Stimulated activated CD8-positive, alpha-beta memory T cell treated with anti-CD3 and anti-CD28 coated beads, Interleukin-15, amount 100 ng/mL, for 24 hours (primary cell): ENCODE measurements at places on chromosomes 1 and 21.

- DNase-seq: no peak
Observed at GRCh38 chr1:196677781-196678509, 26.1 kb downstream of the CFH start.

GRCh38 chr1:244049162-244050013, 1.7 kb upstream of the ZBTB18 start:
- no peak for DNase-seq

- DNase-seq: no peak
Observed at GRCh38 chr1:154605534-154605933, 2.5 kb downstream of the ADAR start.

DNA sequence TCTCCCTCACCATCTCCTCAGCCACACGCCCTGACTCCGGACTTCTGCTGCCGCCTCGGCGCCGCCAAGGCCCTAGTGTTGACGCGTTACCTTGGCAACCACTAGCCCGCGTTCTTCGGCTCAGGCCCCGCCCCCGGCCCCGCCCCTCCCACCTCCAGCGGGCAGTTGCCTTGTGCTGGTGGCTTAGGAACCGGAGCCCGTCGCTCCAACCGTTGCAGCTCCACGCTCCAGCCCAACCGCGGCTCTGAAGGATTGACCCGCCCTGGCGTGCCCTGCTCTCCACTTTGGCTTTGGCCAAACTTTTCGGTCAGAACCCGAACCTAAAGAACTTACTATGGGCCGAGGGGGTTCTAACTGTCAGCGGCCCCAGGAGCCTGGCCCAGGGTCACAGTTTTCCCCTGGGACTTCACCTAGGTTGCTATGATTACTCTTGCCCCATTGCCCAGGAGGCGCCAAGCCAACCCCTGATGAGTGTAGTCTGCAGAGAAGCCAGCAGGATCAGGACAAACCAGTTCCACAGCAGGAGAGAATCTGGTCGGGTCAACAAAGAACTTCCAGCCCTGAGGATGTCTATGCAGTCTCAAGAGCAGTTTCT, at the start of gene CFAP45:
Gene CFAP45 (minus strand): TSS at position 80 of the 595 bp plus-strand sequence. CDS start 67 bp downstream, at position 13.
- DNase-seq: no peak

DNA sequence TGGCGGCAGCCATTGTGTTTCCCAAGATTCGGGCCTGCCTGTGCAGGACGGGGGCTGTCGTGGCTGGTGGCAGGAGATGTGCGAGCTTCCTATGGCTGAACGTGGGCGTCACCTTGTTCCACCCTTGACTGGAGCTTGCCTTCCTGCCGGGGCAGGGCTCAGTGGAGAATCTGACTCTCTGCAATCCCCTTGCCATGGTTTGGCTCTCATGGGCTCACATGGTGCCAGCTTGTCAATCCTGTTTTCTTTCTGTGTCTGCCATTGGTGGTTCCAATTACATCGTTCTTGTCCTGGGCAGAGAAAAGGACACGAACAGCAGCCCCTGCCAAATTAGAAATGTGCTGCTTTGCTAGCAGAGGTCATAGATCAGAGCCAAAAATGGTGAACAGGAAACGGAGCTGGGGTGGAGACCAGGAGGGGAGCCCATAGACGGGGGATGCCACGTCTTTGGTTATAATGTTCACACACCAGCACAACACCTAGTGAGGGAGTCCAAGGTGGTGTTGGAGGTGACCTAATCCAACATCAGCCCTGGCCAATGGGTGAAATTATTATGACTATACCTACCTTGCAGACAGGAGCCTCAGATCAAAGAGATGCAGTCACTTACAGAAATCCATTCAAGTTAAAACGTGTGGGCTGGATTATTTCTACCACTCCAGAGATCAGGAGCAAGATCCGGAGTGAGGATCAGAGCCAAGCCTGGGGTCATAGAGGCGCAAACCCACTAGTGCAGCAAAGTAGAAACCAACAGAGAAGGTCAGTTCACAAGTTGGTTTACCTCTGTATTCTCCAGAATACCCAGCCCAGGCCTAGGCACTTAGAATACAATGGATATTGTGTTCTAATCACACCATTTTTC, 253.1 kb downstream of the SIPA1L2 start:
- DNase-seq: no peak

DNA sequence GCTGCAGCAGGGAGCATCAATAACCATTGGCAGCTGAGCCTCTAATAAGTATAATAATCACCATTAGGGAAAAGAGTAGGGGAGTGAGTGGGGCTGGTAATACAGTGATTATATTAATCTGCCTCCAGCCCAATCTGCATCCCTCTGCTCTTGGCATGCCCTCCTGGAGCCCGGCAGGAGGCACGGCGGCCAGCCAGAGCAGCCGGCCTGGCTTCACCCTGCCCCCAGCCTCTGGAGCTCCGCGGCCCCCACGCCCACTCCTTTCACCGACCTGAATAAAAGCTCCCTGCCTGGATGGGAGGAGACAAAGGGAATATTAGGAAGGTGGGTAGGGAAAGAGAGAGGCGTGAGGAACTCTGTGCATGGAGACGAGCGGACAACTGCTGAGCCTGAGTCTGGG, 28.3 kb downstream of the OPTC start:
- no peak for DNase-seq

- no peak for DNase-seq
Observed at GRCh38 chr1:15543251-15543588, 16.6 kb downstream of the DNAJC16 start.

- no peak for DNase-seq
Observed at GRCh38 chr1:125064481-125064880, 3879.7 kb downstream of the SRGAP2C start.

DNA sequence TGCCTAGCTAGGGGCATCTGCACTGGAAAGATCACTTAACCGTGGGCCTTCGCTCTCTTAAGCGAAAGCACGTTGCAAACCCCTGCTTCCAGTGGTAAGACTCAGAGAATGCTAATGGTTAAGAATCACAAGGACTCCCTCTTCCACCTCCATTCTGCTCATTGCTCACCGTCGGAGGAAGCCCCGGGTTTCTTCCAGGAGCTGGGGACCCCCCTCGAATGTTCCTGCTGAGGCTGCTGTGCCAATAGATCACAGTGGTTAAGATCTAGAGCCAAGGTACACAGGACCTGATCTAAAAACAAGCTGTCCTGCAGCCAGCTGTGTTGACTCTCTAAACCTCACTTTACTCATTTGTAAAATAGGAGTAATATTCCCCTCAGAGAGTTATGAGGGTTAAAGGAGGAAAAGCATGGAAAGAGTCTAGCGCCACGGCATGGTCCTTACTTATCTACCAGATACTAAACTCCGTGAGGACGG, 765 bp downstream of the VAMP3 start:
- DNase-seq: no peak

GRCh38 chr21:27636656-27637055, 669.8 kb upstream of the ADAMTS5 start:
- no peak for DNase-seq

GRCh38 chr1:247247568-247247967, 8.3 kb upstream of the VN1R5 start:
- no peak for DNase-seq

DNA sequence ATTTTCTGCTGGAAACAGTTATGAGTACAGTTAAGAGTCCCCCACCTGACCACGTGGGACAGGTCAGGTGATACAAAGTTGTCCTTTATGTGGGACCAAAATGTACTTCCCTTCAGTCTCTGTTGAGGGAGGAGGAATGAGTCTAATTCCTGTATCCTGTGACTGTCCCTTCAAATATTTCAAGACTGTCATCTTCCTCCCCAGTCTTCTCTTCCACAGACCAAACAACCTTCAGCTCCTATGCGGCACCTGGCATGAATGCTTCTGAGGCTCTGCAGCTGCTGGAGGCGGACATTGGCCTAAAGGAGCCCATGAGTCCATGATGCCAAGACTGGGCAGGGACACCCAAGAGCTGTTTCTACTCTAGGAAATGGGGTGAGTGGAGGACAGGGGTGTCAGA, 72.1 kb upstream of the SIM2 start:
- no peak for DNase-seq

DNA sequence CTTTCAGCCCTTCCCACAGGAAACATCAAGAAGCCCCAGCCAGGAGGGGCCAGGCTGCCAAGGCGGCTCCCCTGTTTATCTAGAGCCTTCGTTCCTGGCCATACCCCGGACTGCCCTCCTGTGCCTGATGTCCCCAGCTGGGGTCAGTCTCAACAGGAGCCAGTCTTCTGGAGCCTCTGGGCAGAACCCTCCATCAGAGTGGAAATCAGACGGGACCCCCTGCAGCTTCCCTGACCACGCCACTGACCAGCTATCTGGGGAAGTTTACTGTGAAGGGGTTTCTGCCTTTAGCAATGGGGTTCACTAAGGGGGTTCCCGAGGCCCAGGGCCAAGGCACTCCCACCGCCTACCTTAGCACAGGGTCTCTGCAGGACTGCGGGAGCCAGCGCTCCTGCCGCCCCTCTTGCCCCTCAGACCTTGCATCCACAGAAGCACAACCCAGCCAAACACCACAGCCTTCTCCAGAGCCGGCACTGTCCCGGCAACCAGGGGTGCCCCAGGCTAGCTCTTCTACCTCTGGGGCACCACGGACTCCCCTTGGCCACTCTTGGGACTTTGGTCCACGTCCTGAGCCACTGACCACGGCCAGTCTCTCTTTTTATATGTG, 3.5 kb upstream of the MTFR1L start:
- DNase-seq: no peak

- no peak for DNase-seq
Observed at GRCh38 chr21:19993268-19993667, 1004.9 kb upstream of the NCAM2 start.

DNA sequence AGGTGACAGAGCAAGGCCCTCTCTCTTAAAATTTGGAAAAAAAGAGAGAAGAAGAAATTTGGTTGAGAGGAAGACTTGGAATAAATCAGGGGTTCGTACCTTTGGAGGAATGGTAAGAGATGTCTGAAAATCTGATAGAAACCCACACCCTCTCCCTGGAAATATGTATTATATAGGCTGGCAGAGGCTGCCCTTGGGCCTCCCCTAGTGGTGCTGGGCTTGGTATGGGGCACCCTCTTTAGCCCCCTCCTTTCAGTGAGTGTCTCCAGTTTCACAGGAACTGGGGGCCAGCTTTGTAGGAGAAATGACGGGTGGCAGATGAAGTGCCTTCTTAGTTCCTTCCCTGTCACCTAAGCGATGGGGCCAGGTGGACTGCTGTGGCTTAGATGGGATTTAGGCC, 82.9 kb upstream of the SLC2A1 start:
- no peak for DNase-seq

DNA sequence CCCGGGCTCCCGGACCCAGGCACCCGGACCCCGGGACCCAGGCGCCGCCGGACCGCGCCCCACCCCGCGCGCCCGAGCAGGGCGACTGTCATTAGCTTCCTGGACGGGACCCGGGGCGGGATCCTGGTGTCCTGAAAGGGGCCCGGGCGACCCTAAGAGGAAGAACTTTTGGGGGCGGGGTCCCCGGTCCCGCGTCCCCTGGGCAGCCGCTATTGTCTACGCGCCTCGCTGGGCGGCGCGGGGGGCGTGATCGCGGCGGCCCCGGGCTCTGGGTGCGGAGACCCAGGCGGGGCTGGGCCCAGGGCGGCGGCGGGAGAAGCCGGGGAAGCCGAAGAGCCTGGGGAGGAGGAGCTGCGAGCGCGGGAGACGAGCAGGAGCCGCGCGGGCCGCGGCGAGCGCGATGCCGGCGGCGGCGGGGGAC, 465 bp downstream of the HUNK start:
- no peak for DNase-seq

DNA sequence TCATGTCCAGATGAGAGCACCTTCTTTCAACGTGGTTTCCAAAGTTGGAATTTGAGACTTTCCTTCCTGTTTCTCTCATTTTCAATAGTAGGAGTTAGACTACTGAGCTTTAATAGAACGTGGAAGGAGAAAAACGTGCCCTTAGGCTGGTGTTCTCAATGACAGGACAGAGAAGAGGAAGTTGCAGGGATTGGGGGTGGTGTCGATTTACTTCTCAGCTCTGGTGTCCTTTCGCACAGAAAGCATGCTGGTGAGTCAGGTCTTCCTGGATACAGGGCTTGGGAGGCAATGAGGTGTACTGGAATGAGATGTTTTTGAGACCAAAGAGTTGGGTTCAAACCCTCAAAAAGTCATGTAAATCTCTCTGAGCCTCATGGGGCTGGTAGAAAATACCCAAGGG, 67.1 kb downstream of the HIVEP3 start:
- no peak for DNase-seq

- DNase-seq: no peak
Observed at GRCh38 chr1:225426395-225427234, 1.2 kb downstream of the LBR start.

- no peak for DNase-seq
Observed at GRCh38 chr1:205678286-205679111, 1.8 kb downstream of the SLC45A3 start.

DNA sequence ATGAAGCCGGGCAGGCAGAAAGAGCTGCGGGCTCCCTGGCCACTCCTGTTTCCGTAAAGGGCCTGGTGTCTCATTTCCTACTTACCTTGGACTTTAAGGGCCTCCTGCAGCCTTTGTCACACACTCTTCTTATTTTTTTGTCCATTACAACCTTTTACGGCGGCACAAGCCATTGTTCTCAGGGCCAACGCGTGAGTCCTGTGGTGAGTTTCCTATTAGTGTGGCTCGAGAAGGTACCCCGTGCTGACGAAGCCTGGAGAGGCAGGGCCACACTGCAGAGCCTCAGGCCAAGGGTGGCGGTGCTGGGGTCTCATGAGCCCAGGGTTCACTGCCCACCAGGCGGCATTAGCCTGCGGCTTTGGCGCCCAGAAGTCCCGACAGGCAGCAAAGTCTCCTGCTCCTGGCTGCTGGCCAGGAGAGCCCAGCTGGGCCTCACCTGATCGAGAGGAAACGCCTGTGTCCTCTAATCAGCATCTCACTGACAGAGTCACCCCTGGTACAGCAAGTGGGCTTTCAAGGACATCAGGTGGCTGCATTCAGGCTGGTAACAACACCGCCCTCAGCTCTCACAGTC, 62.0 kb downstream of the SIK1 start:
- no peak for DNase-seq

- DNase-seq: no peak
Observed at GRCh38 chr1:39761557-39762260, 9.4 kb downstream of the OXCT2 start.

- no peak for DNase-seq
Observed at GRCh38 chr1:119531606-119532323, 24.8 kb downstream of the HSD3B1 start.

DNA sequence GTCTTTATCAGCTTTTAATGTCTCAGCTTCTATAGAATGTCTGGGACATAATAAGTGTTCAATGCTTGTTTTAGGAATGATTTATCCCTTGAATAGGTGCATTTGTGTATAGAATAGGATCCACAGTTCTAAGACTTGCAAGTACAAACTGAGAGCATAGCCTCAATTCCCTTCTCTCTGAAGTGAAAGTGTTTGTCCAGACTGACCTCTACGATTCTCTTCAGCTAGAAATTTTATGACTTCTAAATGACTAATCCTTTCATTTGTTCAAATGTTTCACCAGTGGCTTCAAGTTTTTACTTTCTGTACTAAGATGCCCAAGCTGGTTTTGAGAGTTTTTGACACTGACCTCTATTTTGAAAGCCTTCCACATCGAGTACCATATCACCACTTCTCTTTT, 608.2 kb upstream of the ADGRL4 start:
- no peak for DNase-seq
